ENCODE measurements at places on chromosomes 2 and 18. TPM values are rescaled to one million over a fixed set of nuclear protein-coding genes. Genes with fewer than 3 reads are reported as not detected.

- DNase-seq: no peak
Measured at GRCh38 chr2:235914756-235915155, 253.4 kb downstream of the GBX2 start.

DNA sequence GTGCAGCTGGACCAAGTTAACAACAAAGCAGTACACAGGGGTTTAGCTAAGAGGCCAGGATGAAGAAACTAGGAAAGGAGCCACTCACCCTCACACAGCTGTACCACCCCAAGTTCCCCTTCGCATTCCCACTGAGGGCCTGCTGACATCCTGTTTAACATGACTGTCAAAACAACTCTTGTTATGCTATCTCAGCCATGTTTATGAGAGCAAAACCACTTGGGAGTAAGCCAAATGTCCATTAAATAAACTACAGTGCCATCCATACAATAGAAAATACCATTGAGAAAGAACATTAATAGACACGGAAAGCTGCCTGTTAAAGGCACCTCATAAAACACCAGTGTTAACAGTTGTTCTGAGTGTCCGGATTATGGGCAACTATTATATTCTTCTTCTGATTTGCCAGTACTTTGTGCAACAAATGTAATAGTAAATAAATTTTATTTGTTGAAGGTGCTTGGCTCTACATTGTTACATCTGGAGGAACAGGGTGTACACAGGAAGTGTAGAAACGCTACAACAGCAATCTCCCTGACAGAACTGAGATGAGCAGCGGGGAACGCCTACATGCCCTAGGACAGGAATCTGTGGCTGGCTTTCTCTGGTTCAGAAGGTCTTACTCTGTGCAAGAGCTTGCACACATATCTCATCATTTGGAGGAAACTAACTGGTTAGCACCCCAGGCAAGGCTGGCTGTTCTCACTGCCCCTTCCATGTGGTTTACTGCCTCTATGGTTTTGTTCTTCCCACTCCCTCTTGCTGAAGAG, 85.6 kb downstream of the EHD3 start:
- peak; percentile 98 for DNase-seq

DNA sequence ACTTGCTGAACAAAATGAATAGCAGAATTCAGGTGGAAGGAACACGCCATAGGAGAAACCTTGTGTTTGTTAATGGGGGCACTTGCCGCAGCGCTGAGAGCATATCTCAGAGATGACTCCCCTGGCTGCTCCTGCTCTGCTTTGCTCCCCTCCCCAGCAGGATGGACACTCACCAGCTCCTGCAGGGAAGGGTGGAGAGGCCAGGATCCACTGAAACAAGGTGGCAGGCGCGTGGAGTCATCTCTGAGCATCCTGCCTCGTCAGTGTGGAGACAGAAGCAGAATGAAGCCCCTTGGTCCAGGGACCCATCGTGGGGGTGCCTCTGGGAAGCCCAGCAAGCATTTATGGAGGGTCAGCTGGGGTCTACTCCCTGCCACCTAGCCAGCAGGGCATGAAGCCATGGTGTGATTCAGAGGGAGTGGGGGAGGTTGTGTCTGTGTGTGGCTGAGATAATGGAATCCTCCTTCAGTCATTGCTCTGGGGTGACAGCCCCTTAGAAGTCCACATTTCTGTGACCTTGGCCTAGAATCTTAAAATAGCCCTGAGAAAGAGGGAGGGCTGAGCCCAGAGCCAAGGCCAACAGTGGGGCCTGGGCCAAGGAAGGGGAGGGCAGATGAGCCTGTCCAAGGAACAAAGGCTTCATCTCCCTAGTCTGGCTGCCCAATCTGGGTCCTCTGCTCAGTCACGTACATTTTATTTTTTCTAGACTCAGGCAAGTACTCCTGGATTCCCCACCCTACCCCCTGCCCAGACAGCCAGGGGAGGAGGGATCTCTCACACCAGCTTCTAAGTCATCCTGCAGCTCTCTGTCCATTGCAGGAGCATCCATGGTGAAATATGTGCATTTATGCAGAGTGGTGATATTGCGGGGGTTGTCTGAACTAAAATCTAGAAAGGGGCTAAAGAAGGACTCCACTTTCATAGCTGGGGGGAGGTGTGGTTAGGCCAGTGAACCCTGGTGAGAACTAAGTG, 215.4 kb downstream of the ZBTB7C start:
- no peak for DNase-seq

DNA sequence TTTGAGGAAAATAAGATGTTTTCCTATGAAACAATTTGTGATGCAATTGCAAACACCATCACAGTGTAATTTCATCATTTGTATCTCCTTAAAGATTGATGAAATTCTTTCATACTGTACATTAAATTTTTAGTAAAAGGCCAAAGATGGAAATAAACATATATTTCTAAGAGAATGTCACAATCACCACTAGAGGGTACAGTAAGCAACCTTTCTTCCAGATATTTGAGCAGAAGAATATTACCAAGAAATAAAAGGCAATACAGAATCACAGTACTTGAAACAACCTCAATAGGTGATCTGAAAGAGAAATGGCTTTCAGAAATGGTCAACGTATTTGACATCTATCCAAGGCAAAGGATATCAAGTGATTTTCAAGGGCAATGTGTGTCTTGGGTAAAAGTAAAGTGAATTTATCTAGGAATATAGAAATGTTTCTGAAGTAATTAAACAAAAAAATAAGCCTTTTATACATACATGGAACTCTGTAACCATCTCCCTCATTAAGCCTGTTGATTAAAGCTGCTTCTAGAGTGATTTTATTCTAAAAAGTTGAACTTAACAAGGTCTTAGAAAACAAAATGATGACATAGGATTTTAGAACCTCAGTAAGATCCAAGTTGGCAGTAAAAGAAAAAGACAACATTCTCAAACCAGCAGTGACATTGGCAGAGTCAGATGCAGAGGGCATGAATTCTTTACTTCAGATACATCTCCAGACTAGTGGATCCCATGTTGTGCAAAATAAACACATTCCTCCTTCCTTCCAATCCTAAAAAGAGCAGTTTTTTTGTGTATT, 90.3 kb upstream of the SESTD1 start:
- DNase-seq: no peak

- no peak for DNase-seq
Measured at GRCh38 chr2:127414638-127415592, 3.3 kb upstream of the PROC start.

- no peak for DNase-seq
Measured at GRCh38 chr2:82650038-82650437, 1809.0 kb downstream of the SUCLG1 start.

DNA sequence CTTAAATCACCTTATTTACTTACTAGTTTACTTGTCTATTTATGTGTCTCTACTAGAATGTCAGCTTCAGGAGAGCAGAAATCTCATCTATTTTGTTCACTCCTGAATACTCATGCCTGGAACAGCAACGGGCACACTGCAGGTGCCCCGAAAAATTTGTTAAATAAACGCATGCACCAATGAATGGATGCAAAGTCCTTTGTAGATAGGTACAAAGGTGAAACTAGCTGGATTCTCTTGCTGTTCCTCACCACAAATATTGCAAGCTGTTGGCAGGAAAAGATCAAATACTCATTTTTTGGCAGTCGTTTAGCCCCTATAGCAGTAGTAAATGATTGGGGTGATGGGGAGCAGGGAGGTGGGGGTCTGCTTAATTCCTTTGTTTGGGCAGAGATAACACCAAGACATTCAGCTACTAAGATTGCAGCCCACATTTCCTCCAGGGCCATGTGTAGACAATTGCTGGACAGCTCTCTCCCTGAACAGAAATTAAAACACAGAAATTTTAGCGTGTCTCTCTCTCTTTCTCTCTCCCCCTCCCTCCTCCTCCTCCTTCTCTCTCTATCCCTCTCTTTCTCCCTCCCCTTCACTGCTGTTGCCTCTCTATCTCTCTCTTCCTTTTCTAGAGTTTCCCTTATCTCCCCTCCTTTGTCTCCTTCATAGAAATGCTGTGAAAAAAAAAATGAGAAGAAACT, 5.4 kb downstream of the MARCHF4 start:
- DNase-seq: no peak

- no peak for DNase-seq
Measured at GRCh38 chr18:45835057-45835636, 9.7 kb downstream of the SIGLEC15 start.

- no peak for DNase-seq
Measured at GRCh38 chr2:239202343-239202742, 198.5 kb downstream of the HDAC4 start.

DNA sequence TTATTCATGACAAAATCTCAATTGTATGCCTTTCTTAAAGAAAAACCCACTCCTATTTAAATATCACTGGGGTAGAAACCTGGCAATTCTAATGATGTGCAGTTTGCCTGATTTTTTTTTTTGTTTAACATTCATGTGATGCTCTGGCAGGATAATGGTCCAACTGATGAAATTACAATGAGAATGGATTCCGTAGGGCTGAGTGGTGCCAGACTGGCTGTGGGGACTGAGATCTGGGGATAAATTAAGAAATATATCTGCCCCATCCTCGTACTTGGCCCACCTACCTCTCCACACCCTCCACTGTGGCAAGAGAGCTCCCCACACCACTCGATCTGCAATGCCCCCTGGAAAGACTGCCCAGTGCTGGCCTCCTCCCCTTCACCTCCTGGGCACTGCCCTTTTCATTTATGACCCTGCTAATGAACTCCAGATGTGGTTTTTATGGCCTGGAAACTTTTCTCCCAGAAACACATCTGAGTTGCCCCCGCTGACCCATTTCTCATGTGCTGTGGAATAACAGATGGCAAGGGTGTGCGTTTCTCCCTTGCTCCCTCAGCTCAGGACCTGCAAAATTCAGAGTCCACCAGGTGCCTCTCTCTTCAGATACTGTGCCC, 33.0 kb upstream of the RPL37A start:
- DNase-seq: peak; percentile 45

DNA sequence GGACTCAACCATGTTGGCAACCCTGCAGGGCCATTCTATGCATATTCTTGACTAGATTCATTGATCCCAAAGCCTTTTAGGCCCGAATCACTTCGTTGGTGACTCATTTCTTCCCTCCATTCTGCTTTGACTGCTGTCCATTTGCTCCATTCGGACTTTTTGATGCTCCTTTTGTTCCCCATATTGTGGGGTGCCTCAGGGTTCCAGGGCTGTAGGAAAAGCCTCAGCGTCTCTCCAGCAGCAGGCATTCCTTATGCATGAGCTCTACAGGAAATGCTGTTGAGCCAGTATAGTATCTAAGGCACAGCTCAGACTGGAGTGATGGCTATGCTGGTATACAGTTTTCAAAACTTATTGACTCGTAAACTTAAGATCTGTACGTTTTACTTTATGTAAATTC, 292.6 kb downstream of the PRKCE start:
- peak; percentile 82 for DNase-seq

- DNase-seq: peak; percentile 46
Measured at GRCh38 chr2:88481691-88482336, 29.3 kb upstream of the FOXI3 start.

- no peak for DNase-seq
Measured at GRCh38 chr18:55763805-55764204, 175.8 kb upstream of the TCF4 start.

GRCh38 chr18:74935434-74935833, 273.5 kb downstream of the PTGR3 start:
- no peak for DNase-seq

GRCh38 chr18:66694852-66695251, 91.0 kb upstream of the CDH19 start:
- DNase-seq: no peak

GRCh38 chr2:138818556-138818955, 38.4 kb upstream of the NXPH2 start:
- no peak for DNase-seq

- no peak for DNase-seq
Measured at GRCh38 chr18:4831791-4832375, 365.2 kb downstream of the AKAIN1 start.

- peak; percentile 20 for DNase-seq
Measured at GRCh38 chr2:151808258-151809072, 19.8 kb downstream of the ARL5A start.

DNA sequence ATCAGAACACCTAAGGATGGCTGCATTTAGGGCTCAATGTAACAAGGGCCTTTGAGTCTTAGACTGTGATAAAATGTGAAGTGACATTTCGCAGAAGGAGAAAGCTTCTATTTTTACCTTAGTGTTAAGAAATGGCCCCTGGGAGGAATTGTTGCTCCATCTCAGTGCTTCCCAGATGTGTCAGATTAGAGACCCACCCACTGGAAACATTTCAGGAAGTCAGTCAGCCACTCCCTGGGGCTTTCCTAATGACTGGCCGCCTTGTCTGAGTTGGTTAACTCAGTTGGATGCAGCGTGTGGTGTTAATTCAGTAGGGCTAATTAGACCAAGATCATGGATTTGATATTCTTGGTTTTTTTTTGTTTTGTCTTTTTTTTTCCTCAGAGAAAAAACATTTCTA, 355.9 kb downstream of the PIK3C3 start:
- peak; percentile 70 for DNase-seq

- DNase-seq: no peak
Measured at GRCh38 chr2:186827862-186828492, 21.0 kb downstream of the ZSWIM2 start.

- no peak for DNase-seq
Measured at GRCh38 chr2:201267278-201268030, 7.1 kb downstream of the CASP8 start.

DNA sequence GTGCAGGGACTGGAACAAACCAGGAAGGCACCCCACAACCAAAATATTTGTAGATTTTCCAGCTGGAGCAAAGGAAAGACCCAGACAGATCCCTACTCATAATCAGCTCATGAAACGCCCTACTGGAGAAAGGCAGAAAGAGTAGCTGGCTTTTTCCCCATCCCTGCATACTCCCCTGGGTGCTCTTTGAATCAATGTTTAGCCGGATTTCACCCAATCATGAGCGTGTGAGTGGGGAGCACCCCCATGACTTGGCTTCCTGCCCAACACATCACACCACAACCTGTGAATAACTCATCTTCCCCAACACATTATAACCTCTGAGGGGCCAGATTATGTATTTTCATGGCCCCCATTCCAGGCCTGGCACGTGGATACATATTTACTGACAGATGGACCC, 35.1 kb upstream of the SLC14A1 start:
- DNase-seq: peak; percentile 24

DNA sequence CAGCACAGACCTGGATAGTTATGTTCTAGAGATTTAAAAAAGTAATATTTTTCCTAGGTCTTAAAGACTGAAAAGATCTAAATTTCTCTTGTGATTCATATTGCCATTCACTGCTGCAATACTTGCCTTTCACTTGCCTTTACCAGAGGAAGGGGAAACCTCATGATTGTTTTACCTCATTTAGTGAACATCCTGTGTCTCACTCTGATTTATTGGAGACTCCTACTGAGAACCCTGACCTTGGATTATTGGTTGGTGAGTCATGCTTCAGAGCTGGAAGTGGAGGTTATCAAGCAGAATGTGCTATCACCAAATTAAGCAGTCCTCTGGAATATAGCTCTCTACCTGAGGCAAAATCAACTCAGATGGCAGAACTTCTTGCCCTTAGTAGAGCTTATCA, 500.5 kb downstream of the TSN start:
- DNase-seq: peak; percentile 86

- no peak for DNase-seq
Measured at GRCh38 chr2:234764372-234764771, 187.4 kb upstream of the SH3BP4 start.

GCG gene
- 0.39 TPM for total RNA-seq

OTOF gene
- total RNA-seq: not detected

REL gene
- total RNA-seq: 6.1 TPM

TUBA3E gene
- not detected for total RNA-seq

ZNF892 gene
- 2.2 TPM for total RNA-seq

CHRNA1 gene
- 7.5 TPM for total RNA-seq

SALL3 gene
- total RNA-seq: not detected

CNDP1 gene
- total RNA-seq: not detected

C2orf66 gene
- total RNA-seq: not detected

PSME4 gene
- 37.4 TPM for total RNA-seq

ARHGAP25 gene
- total RNA-seq: not detected

RAB6C gene
- not detected for total RNA-seq

CD28 gene
- not detected for total RNA-seq

CMPK2 gene
- total RNA-seq: 3.7 TPM

CCL20 gene
- 2.2 TPM for total RNA-seq
